Stomach (tissue), 19 donors: ENCODE measurements at places on chromosomes 7 and 10. TPM values are rescaled to one million over a fixed set of nuclear protein-coding genes. Genes with fewer than 3 reads are reported as not detected.
A peak's percentile ranks its signal among the peaks of the same experiment; 100 is the strongest.

GRCh38 chr10:132527339-132528063 is 10.1 kb upstream of the INPP5A start:
- no peak for DNase-seq

DNA sequence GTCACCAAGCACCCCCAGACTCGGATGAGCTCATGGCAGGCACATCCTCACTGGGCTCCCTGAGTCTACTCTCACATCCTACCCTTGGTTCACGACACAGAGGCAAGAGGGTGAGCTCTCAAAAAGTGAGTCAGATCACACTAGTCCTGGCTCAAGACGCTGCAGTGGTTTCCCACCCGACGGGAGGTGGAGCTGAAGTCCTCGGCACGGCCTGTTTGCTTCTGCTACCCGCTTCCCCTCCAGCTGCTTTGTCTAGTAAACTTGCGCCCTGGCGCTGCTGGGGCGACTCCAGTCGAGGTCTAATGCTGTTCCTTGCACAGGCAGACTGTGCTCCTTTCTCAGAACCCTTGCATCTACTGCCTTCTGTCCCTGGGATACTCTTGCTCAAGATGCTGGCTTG is 13.5 kb upstream of the SFMBT2 start:
- peak; percentile 41 for DNase-seq

Gene UCN3
- not detected for total RNA-seq

- no peak for DNase-seq
These were observed 87.1 kb upstream of the CTTNBP2 start for GRCh38 chr7:117960351-117960750.

GRCh38 chr7:50308203-50308531 is 3.7 kb downstream of the IKZF1 start:
- no peak for DNase-seq

Gene BMPER
- 4.6 TPM for total RNA-seq

DNA sequence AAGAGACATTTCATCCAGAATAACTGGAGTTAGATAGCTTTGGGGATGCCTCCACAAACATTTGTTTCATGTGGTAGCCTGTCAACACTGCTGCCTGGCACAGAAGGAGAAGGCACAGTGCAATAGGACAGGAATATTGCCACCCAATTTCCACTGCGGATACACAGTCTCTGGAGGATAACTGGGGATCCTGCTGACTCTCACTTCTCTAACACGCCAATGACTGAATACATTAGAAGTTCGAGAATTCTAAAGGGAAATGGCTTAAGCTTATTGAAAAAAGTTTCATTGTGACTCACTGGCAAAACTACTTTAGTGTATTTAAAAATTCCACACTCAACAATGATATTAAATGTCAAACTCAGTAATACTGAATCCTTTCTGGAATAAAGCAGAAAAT is 12.9 kb downstream of the ARL3 start:
- no peak for DNase-seq

Gene IFIT1B
- not detected for total RNA-seq

DNA sequence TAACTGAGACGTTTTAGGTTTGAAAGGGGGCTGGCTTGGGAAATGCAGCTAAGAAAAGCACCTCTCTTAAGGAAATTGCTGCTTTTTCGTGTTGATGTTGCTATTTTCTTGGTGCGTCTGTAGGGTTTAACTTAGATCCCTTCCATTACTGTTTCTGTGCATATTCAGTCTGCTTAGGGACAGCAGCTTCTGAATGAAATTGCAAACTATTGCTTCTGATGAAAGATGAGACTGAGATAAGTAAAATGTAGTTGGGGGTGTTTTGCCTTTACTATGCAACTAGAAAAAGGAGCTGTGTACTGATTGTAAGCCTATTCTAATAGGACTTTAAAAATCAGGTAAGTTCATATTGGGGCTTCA is 772 bp downstream of the HDAC9 start:
- DNase-seq: no peak

Gene RSPH10B
- not detected for total RNA-seq

- peak; percentile 25 for DNase-seq
These were observed 2.8 kb downstream of the CLCN1 start for GRCh38 chr7:143318661-143319060.

Gene OR2F2
- not detected for total RNA-seq

Gene NPFFR1
- total RNA-seq: 0.45 TPM

DNA sequence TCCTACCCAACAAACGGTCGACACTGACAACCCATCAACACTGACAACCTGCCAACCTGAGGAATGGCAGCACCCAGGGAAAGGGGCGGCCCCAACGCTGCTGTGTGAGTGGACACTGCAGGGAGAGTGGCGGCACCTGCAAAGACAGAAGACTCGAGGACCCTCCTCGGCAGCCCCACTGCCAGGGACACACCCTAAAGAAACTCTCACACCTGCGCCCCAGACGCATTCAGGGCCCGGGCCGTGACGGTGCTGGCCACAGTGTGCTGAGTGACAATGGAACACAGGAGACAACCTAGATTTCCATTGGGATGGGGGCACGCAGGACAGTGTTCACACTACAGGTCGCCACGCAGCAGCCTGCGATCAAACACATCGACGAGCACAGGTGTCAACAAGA is 3.6 kb downstream of the CAMK2B start:
- no peak for DNase-seq

DNA sequence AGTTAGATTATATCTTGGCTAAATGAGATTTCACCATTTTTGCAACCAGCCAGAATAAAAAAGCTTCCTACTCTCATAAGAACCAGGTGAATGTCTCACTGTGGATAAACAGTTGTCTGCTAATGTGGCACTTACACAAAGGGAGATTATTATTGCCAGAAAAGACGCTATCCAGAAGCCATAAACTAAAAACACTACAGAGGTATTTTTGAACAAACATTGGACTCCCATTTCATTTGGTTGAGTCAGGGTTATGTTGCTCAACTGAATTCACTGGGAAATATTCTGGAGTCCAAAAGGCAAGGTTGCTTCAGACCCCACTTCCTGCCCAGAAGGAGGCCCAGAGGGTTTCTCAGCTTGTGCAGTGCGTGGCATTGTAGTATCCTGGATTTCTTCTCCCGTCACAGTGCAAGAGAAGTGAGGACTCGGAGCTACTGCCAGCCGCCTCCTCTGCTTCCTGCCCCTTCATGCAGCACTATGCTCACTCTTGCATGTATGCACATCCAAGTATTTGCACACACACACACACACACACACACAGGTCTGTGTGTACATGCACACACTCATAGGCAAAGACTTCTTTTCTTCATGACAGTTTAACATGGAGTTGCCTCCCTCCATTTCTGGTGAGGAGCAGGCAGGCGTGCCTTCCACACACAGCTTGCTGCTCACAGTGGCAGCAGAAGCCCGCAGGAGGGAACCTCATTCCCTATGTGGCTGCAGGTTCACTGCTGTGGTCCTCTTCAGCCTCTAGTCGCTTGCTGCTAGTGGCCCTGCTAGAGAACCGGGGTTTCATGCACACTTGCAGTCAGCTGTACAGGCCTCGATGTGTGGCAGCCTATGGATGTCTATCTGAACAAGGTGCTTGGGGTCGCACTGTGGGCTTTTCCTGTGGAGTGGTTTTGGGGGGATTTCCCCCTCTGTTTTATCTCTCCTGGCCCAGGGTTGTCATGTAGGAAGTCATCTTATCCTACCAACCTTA is 10.1 kb downstream of the DENND10 start:
- peak; percentile 33 for DNase-seq

DNA sequence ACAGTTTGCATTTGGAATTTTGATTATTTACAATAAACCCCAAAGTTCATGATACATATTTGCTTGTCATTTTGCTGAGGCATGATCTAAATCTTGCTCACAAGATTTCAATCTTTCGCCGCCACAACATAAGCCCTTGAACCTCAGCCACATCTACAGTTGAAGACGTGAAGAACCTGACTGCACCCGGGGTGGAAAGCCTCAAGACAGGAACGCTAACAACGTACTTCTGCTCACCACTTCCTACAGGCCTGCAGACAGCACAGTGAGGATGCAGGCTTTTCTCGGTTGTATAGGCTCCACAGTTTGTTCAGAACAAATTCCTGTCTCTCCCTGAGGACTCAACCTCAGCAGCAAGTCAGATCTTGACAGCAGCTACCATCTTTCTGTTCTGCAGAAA is 393.8 kb upstream of the PRKCQ start:
- peak; percentile 41 for DNase-seq

DNA sequence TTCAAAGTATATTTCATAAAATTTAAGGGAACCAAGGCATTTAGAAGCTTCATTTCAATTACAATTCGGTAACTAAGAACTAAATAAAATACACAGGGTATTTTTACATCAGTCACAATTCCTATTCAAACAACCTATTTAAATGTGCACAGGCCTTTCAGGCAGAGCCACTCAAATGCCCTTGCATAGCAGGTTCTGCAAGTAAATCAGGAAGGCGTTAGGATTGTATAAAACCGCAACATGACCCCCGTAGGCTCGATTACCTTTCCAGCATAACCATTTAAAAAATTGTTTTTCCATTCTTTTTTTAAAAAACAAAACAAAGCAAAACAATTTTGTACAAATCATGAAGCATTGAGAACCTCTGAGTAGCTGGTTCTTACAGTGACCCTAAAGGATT is 289.9 kb upstream of the SP8 start:
- DNase-seq: peak; percentile 70

GRCh38 chr10:119859420-119860258 is 13.0 kb downstream of the MCMBP start:
- no peak for DNase-seq

Gene CRPPA
- 0.29 TPM for total RNA-seq
